Endodermal cell (in vitro differentiated cells): ENCODE measurements at places on chromosomes 7 and 10. TPM values are rescaled to one million over a fixed set of nuclear protein-coding genes. Genes with fewer than 3 reads are reported as not detected.

DNA sequence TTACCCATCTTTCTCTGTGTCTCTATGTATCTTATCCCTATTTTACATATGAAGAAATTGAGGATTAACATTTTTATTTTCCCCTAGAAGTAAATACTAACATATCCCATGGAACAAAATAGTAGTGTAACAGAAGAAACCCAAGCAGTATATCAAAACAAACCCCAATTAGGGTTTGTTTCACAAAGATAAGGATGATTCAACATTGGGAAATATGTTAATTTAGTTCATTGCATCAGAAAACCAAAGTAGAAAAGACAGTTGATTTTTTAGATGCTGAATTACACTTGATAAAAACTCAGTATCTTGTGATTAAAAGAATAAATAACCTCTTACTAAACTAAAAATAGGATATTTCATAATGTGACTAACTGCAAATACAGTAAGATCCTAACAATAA is 87.8 kb downstream of the GLCCI1 start:
- DNase-seq: no peak

DNA sequence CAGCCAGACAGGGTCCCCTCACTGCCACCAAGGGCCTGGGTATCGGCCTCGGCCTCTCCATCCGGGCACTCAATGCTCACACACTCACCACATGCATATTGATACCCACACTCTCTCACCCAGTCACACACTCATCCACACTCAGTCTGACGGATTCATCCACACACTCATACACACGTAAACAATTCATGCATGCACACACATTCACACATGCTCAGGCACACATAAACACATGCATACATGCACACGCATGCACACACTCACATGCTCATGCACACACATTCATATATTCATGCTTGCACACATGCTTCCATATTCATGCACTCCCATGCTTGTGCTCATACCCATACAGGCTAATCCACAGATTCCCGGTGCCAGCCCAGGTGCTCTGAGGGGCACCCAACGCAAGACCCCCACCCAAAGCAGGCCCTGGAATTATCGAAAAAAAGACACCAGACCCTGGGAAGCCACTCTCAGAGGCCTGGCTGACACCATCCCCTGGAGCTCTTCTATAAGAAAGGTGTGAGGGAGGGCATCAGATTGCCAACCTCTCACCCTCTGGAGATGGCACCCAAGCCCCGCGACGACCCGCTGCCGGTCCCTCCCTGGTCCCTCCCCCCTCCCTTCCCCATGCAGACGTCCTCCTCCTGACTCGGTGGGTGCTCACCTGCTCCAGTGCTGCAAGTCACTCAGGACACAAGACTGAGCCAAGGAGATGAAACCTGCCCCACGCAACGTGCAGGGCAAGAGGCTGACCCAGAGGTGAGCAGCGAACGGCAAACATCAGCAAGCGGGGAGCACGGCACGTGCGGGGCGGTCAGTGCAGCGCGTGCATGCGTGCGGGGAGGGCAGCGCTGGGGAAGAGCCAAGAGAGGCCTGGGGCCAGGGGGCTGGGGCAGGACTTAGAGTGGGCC is 15.2 kb downstream of the STK32C start:
- no peak for DNase-seq

GRCh38 chr10:131219584-131219886 is 92.0 kb downstream of the TCERG1L start:
- DNase-seq: no peak

GRCh38 chr10:13421382-13421917 is 73.4 kb upstream of the SEPHS1 start:
- DNase-seq: no peak

GRCh38 chr10:59227136-59227673 is 50.8 kb downstream of the PHYHIPL start:
- DNase-seq: peak; percentile 62

DNA sequence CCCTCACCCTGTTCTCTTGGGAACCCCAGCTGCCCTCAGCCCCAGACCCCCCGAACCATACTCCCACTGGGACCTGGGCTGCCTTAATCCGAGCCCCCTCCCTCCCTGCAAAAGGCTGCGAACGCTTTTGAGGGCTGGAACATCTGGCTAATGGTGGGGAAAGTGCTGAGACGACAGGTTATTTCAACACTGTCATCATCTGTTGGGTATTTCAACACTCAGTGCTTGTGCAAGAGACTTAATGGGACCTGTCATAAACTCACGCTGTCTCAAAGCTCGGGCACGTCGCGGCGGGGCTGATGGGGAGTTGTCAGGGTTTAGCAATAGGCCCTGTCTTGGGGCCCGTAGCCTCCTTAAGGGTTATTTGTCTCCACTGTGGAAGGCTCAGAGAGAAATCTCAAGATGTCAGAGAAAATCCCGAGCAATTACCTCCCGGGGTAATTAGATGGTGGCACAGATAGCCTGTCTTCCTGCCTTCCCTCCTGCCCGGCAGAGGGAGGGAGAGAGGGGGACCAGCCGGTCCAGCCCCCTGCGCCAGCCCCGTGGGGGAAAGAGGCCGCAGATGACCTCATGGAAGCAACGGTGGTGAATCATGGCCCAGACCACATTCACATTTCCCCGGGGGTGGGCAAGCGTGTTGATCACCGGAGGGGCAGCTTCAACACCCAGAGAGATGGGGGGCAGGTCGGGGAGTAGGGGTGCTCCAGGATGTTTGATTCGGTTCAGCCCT is 88.7 kb upstream of the MYL10 start:
- no peak for DNase-seq

DNA sequence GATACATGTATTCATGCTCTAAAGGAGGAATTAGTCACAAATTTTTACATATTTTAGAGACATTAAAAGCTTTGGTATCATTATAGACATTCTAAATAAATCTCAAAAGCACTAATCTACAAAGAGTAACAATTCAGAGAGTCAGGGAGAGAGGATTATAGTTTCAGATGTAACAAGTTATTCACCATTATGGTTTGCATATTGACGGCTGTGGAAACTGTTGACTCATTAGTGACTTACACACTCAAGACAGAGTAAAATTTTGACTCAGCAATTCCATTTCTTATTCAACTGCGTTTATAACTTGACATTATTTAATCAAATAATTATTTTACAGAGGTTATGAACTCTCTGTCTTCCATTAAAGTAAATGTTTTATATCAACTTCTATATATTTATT is 95.4 kb upstream of the SEMA3C start:
- no peak for DNase-seq

DNA sequence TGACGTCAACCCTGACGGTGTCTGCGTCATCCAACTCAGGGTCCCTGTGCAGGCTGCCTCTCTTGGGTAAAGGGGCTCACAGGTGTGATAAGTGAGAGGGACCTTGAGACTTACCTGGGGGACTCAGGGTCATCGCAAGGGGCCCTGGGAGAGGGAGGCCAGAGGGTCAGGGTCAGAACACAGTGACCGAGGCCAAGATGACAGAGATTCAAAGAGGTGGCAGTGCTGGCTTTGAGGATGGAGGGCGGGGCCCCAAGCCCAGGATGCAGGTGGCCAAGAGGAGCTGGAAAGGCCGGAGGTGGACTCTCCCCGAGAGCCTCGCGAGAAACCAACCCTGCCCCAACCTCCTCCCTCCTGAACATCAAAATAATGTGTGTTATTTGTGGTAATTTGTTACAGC is 165.2 kb upstream of the PPP2R2D start:
- no peak for DNase-seq

GRCh38 chr7:120990468-120991118 is 2.1 kb downstream of the CPED1 start:
- no peak for DNase-seq

DNA sequence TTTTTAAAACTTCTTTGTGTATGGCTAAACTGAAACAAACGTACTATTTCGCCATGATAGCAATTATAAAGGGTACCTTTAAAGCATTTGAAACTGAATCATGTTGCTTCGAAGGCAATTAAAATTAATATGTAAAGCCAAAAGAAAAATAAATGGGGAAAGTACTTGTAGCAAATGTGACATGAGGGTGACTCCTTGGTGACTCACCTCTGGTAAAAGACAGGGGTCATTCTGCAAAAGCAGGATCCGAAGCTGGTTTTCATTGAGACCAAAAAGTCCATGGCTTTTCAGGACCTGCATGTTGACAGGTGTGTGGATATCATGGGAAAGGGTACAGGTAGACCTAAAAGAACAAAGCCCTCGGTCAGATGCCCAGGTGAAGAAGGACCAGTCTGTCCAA is 1.5 kb downstream of the ZC3HAV1L start:
- DNase-seq: no peak

DNA sequence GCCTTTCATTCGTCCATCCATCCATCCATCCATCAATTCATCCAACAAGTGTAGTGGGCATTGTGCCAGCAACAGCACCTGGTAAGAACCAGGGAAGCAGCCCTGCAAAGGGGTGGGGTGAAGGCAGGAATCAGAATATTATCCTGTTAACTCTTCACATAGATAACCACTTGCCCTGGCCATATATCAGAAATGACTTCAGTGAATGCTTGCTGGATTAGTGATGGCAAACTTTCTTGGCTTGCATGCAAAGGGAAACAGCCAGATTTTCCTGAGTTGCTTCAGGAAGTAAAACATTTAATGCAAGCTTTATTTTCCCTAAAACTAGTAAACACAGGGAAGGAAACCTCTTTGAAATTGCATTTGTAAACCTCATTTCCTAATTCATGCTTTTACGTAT is 743 bp downstream of the OR2A5 start:
- DNase-seq: no peak

GRCh38 chr7:31695859-31696614 is 9.0 kb downstream of the PPP1R17 start:
- no peak for DNase-seq

DNA sequence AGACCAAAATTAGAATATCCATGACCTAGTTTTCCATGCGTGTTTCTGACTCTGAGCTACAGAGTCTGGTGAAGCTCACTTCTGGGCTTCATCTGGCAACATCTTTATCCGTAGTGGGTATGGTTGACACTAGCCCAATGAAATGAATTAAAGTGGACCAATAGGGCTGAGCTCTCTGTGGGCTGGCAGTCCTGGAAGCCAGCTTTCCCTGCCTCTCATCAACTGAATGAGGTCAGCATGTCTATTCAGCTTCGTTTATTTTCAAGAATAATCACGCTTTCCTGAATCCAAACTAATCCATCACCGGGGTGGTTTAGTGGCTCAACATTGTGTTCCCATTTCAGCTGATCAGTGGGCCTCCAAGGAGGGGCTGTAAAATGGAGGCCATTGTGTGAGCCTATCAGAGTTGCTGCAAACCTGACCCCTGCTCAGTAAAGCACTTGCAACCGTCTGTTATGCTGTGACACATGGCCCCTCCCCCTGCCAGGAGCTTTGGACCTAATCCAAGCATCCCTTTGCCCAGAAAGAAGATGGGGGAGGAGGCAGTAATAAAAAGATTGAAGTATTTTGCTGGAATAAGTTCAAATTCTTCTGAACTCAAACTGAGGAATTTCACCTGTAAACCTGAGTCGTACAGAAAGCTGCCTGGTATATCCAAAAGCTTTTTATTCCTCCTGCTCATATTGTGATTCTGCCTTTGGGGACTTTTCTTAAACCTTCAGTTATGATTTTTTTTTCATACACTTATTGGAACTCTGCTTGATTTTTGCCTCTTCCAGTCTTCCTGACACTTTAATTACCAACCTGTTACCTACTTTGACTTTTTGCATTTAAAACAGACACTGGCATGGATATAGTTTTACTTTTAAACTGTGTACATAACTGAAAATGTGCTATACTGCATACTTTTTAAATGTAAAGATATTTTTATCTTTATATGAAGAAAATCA is 35.5 kb downstream of the CAV1 start:
- DNase-seq: no peak

DNA sequence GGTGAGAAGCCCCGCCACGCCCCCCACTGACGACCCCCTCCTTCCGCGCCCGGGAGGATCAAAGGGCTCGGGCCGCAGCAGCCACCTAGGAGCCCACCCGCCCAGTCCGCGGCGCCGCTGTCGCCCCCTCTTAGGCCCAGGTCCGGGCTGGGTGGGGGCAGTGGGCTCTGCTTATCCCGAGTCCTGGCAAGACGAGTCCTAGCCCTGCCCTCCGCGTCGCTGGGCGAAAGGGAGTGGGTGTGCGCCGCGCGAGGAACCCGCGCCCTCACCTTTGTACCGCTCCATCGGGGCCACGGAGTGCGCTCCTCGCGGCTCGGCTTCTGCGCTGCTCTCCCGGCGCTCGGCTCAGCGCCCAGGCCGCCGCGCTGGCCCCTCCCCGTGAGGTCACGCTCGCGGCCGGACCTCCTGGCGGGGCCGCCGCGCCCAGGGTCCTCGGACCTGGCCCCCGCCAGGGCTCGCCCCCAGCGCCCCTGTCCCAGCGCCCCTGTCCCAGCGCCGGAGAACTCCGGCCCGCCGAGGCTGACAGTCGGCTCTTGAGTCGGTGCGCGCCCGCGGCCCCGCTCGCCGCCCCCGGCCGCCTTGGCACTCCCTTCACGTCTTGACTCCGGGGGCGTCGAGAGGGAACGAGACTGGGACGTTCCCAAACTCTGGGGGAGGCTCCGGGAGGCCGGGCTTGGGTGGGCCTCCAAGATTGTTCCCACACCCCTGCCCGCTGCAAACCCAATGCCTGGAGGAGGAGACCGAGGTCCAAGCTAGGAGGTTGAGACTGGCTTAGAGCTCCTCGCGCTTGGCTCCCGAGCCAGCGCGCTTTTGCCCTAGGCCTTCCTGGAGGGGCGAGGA is at the start of gene AFAP1L2:
Gene AFAP1L2 (minus strand): TSS at position 332 of the 840 bp plus-strand sequence. CDS start 47 bp downstream, at position 285.
- DNase-seq: peak; percentile 82

- no peak for DNase-seq
These were observed 4.2 kb downstream of the TMEM176A start for GRCh38 chr7:150804802-150805201.

GRCh38 chr7:46600340-46600739 is 679.3 kb upstream of the IGFBP3 start:
- DNase-seq: no peak

GRCh38 chr10:73773152-73773879 is 8.5 kb upstream of the CHCHD1 start:
- DNase-seq: no peak

DNA sequence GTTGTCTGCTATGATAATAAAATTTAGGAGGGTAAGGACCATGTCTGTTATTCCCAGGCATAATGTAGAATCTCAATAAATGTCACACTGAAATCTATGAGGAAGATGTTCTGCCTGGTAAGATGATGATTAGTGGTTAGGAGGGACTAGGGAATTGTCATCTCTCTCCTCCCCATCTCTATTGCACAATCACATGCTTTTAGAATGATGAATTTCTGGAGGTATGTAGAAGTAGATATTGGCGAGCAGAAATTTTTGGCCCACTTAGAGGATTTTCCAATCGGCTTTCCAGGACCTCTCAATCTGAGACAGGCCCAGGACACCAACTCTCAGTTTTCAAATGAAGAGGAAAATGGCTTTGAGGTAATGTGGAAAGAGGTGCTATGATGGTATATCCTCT is 2.0 kb upstream of the PITX3 start:
- DNase-seq: no peak

- no peak for DNase-seq
These were observed 262.7 kb downstream of the CELF2 start for GRCh38 chr10:11280187-11280932.

The CHAT gene
- total RNA-seq: not detected in 3 replicates

The ACHE gene
- 13.7 and 17.2 TPM in 2 replicates for total RNA-seq

The ZNF488 gene
- total RNA-seq: 0.28 to 0.53 TPM (median 0.44 TPM) in 3 replicates

The CALHM1 gene
- total RNA-seq: 0.07 TPM in 1 of 2 replicates, not detected in the other

The EN2 gene
- total RNA-seq: not detected in 3 replicates

The ACTR3C gene
- not detected in 3 replicates for total RNA-seq

The STK31 gene
- total RNA-seq: 1.4 and 1.6 TPM in 2 replicates

The ODAD2 gene
- total RNA-seq: 6.0 to 6.7 TPM (median 6.0 TPM) in 3 replicates

The HOXA10 gene
- total RNA-seq: not detected in 2 replicates

The CYP26C1 gene
- total RNA-seq: 0.44 to 3.5 TPM (median 0.67 TPM) in 3 replicates

The C10orf67 gene
- total RNA-seq: not detected in 2 replicates
